ENCODE measurements at places on chromosomes 5 and 9.

- no peak for DNase-seq
Observed at GRCh38 chr5:67986761-67987160, 228.8 kb upstream of the PIK3R1 start.

DNA sequence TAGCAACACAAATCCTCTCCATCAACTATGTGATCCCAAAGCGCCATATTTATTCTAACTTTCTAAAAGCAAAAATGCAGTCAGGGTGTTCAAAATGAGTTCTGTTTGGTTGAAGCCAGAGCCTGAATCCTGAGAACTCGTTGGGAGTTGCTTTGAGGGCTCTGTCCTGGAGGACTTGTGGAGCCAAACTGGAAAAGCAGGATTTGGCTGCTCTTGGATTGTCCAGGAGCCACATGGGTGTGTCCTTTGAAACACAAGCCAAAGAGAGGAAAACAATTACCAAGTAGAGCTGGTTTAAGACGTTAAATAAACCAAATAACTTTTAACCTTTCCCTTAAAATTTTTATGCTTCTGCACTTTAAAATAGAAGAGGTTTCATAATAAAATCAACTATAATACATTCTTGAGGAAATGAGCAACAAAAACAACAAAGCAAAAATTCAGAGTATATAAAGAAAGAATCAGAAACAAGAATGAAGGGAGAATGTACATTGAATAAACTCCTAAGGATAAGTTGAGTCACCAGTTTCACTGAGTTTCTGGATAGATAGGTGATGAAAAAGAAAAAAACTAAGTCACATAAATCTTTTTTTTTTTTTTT is 13.5 kb downstream of the C5orf46 start:
- DNase-seq, result no peak

DNA sequence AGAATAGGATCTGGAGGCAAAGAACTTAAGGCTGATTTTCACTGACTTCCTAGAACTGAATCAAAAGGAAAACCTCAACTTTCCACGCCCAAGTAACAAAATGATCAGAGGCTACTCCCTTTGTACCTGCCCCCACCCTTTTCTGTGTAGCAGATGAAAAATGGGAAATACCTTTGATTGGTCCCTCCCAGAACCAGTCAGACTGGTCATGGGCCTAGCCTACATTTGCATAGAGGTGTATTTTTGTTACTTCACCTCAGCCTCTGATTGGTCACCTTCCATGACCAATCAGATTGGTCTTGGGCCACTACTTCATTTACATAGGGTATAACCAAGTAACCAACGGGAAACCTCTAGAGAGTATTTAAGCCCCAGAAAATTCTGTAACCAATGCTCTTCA is 1553.5 kb upstream of the C9orf72 start:
- DNase-seq, result no peak

DNA sequence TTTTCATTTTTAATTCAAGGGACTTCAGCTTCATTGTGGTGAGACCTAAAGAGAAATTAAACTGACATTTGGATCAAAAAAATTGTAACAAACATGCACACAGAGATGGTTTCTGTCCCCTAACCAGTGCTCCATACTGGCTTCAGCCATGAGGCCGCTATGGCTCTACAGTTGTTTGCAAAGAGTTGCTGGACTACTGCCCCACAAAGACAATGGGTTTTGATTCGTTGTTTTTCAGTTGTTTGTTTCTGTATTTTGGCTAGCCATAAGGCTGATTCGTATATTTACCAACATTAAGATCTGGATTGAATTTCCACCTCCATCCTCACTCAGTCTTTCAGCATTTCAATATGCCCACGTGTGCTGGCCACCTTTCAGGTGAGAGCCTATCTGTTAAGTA is 163.7 kb upstream of the KIF2A start:
- DNase-seq, result no peak

- no peak for DNase-seq
Observed at GRCh38 chr5:9495121-9495520, 50.8 kb downstream of the SEMA5A start.

DNA sequence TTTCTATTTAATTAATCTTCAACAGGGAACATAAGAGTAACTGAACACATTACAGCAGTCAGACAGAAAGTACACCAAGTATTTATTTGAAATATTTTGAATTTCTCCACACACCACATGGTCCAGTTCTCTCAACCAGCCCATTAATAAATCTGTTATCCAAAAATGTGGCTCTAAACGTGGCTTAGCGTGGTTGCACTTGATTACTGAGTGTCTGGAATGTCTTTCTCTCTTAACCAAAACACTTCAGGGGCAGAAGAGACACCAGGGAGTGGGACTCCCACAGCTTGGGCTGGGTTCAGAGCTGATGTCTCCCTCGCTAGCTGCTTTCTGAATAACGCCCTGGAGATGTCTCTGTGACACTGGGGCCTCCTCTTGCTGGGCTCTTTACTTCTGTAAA is 52.6 kb upstream of the FANCC start:
- DNase-seq, result no peak

DNA sequence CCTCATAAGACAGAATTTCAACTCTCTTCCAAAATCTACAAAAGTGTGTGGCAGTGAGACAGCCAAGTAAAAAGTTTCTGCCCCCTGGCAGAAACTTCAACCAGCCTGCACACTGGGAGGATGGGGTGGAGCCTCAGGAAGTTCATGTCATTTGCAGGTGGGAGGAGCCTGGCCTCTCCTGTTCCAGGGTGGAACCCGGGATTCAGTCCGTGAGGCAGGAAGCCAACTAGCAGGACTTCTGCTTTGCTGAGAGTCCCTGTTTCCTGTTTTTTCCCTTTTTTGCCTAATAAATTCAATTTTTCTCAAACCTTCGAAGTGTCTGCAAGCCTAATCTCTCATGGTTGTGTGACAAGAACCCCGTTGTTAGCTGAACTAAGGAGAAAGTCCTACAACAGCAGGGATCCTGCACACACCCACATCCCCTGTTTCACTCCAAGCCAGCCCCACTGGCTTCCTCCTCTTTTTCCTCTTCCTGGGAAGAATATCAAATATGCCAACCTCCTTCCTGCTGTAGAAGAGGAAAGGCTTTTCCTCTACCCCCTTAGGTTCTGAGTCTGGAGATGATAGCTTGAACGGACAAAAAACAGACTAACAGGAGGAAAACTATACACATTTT is 69.3 kb downstream of the ALDH7A1 start:
- no peak for DNase-seq

DNA sequence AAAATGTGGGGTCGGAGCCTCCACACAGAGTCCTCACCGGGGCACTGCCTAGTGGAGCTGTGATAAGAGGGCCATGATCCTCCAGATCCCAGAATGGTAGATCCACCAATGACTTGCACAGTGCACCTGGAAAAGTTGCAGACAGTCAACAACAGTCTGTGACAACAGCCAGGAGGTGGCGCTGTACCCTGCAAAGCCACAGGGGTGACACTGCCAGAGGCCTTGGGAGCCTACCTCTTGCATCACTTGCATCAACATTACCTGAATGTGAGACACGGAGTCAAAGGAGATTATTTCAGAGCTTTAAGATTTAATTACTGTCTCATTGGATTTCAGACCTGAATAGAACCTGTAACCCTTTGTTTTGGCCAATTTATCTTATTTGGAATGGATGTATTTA is 614.1 kb upstream of the CDH9 start:
- no peak for DNase-seq

- peak; percentile 43 for DNase-seq
Observed at GRCh38 chr9:115910959-115911358, 242.6 kb upstream of the PAPPA start.

GRCh38 chr5:103259705-103260355 is 1.3 kb downstream of the MACIR start:
- DNase-seq, result peak; percentile 48

DNA sequence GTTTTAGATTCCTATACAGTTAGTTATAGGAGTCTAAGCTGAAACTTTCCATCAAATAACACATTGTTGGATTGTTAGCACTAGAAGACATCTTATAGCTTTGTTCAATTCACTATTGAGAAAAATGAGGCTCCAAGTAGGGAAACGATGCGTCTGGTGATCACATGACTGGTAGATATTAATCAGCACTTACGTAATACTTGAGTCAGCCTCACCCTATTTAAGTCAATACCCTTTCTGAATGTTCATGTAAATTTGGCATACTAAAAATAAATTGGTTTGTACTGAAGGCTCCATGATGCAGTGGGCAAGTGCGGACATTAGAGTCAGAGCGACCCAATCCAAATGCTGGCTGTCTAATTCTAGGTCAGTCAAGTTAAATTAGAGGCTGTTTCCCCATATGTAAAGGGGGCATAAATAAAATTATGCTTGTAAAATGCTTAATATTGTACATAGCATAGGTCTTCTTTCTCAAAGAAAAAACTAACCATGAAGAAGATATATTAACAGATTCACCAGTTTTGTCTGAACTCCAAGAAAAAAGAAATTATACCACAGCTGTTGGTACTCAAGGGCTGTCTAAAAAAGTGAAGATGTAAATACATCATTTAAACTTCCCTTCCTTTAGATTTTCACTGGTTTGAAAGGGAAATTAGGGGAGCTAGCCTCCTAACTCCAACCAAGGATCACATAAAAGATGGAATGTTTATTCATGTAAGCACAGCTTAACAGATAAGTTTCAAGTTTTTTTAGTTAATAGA is 406.6 kb upstream of the TLE4 start:
- no peak for DNase-seq

DNA sequence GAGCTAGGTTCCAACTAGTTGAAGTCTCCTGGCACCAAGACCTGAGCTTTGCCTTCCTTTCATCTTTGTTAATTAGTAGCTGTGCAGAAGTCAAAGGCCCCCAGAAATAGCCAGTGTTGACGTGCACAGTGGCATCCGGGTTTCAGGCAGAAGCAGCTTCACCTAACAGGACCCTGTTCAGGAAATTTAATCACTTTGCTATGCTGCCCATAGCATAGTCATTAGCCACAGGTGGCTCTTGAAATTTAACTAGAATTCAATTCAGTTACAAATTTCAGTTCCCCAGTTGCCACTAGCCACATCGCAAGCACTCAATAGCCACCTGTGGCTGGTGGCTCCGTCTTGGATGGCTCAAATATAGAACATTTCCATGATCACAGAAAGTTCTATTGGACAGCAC is 179.1 kb downstream of the GOLPH3 start:
- DNase-seq, result no peak

DNA sequence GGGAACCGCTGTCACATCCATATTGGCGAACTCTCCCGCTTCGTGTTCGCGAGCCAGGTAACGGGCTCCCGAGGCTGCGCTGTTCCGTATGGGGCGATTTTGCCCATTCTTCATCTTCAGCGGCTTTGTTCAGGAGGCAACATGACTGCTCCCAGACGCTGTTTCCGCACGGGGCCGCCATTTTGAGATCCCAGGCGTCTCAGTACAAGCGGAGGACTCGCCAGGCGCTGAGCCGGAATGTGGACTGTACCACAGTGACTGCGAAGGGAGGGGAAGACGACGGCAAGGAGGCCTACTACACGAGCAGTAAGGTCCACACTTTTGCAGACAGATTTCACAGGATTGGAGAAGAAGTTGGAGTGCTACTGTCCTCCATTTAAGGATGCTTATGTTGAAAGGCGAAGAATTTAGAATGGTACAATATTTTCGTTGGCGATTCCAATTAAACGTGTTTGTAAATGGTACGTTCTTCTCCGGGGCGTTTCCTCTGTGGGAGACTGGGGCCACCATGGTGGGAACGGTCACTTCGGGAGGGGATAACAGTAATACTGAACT is 41.6 kb upstream of the ZNF300 start:
- DNase-seq, result peak; percentile 95

- DNase-seq, result no peak
Observed at GRCh38 chr5:151051931-151052608, 28.8 kb downstream of the TNIP1 start.

- no peak for DNase-seq
Observed at GRCh38 chr9:81474792-81475191, 214.6 kb downstream of the TLE1 start.

- no peak for DNase-seq
Observed at GRCh38 chr5:138711811-138712210, 41.4 kb upstream of the CTNNA1 start.

DNA sequence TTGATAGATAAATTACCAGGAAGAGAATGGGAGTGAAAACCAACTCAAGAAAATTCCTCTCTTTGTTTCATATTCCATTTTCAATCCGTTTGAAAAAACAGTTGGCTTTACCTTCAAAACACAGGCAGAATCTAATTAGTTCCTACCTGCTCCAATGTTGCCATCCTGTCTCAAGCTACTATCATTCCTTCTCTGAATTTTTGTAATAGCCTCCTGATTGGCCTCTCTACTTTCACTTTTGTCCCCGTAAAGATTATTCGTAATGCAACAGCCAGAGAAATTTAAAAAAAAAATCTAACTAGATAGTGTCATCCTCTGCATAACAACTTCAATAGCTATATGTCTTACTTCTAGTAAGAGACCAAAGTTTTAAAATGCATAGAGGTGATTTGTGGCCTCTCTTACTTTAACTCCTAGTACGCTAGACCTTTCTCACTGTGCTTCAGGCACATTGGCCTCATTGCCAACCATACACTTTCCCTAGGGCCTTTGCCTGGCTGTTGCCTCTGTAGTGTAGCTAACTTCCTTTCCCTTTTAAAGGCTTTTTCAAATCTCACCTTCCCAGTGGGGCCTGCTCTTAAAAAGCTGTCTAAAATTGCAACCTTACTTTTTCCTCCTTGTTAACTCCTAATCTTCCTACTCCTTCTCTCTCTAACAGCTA is 311.3 kb upstream of the GRIN3A start:
- DNase-seq, result no peak

GRCh38 chr9:106420511-106420944 is 442.4 kb upstream of the ZNF462 start:
- DNase-seq, result no peak

DNA sequence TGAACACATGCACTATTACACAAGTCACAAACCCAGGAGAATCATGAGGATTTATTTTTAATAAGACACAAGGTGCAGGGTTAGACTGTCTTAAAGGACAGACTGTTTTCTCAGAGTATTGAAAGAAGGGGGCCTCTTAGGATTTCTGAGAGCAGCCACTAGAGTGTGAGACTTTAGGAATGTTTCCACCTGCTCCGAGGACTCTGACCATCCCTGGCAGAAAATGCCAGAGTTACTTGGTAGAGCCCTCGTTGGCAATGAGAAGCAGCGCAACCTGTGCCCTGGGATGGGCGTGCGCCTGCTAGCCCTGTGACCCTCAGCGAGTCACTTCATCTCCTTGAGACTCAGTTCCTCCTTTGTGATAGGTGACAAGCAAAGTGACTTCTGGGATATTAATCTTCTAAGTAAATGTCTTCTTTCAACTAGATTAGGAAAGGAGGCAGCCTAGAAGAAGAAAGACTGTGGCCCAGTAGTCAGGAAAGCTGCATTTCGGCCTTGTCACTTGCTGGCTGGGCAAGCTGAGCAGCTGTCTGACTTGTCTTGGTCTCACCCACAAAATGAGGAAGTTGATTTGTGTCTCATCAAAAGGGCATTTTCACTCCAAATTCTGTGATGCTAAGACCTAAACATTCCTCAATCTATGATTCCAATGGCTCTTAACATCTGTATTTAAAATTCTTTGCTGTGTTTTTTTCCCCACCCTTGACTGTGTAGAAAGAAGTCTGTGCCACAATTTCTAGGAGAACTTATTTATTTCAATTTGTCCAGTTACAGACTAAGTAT is 60.5 kb downstream of the PTCD2 start:
- DNase-seq, result no peak

GRCh38 chr9:1554081-1555035 is 460.8 kb upstream of the SMARCA2 start:
- DNase-seq, result peak; percentile 10

- DNase-seq, result no peak
Observed at GRCh38 chr9:78393932-78394331, 97.0 kb downstream of the PSAT1 start.

- DNase-seq, result no peak
Observed at GRCh38 chr9:101569741-101570501, 24.8 kb downstream of the PPP3R2 start.

- DNase-seq, result no peak
Observed at GRCh38 chr5:177220576-177220975, 82.9 kb downstream of the RAB24 start.

GRCh38 chr9:20981486-20981885 is 50.0 kb downstream of the HACD4 start:
- DNase-seq, result no peak

All from muscle of arm (tissue), 14 donors.